ENCODE measurements at places on chromosomes 3 and 15.

DNA sequence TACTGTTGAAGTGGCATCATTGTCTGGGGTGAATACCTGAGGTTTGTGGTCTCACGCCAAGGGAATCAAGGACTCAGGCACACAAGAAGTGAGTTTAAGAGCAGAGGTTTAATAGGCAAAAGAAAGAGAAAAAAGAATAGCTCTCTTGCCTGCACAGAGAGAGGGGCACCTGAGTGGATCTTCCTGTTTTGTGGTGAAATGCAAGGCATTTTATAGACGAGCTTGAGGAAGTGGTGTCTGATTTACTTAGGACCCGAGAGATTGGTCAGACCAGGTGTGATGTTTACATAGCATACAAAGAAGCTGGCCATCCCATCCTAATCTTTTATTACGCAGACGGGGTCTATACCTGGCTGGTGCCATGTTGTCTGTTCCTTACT lies 13.2 kb downstream of the CCR5 start:
- DNase-seq: no peak

DNA sequence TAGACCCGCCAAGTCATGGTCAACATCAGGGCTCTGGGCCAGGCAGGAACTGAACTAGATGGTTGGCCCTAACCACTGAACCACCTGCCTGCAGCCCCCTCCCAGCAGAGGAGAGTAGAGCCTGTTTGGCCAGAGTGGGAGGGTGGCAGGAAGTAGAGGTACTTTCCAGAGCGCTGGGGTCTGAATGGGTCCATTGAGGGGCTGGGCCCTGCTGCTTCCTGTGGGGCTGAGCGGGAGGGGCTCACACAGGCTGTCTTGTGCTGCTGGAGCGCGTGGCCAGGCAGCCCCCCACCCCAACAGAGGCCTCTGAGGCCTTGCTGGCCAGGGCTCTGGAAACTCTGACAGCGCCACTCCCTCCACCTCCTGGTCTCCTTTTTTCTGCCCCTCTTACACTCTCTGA lies 17.4 kb downstream of the CSPG4 start:
- DNase-seq: no peak

DNA sequence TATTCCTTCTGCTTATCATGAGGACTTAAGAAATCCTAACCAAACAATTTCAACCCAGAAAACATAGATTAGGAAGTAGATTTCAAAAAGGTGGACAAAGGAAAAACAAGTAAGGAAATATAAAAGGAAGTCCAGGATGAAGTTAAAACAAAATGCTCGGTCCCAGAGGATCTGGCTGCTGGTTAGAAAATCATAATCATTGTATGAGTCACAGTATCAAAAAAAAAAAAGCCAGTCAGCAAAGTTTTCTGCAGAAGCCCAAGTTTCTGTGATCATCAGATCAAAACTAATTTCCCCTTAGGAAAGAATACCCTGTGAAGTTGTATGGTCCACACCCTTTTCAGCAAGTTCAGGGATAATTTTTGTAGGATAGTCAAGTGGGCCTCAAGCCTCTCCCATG lies 43.0 kb upstream of the LRTM1 start:
- DNase-seq: no peak

- DNase-seq: no peak
Observed at GRCh38 chr3:17749281-17749680, 6.8 kb upstream of the TBC1D5 start.

GRCh38 chr15:83278191-83278590 lies 6.3 kb downstream of the BNC1 start:
- DNase-seq: no peak

GRCh38 chr3:101036213-101036618 lies 43.0 kb upstream of the ABI3BP start:
- no peak for DNase-seq

DNA sequence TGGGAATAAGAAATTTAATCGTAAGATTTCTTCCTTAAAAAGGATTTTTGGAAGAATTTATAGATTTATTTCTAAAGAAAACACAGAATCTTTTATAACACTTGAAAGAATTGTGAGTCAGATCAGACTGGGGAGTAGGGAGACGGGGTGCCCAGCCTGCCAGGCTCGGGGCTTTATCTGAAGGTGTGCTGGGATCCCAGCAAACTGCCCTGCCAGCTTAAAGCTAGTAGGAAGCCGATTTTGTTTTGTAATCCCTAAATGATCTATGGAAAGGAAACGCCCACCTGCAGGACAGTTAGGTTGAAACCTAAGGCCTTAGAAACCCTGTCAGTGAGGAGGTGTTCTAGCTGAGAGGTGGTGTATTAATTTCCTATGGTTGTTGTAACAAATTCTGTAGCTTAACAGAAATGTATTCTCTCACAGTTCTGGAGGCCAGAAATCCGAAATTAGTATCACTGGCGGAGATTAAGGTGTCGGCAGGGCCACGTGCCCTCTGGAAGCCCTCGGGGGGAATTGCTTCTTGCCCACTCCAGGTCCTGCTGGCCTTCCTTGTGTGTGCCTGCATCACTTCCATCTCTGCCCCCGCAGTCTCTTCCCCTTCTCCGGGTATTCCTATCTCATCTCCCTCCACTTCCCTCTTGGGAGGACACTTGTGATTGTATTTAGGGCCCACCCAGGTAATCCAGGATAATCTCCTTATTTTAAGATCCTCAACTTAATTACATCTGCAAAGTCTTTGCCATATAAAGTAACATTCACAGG lies 19.3 kb upstream of the RAB6B start:
- DNase-seq: no peak

GRCh38 chr3:46508850-46509591 lies 11.2 kb downstream of the RTP3 start:
- no peak for DNase-seq

DNA sequence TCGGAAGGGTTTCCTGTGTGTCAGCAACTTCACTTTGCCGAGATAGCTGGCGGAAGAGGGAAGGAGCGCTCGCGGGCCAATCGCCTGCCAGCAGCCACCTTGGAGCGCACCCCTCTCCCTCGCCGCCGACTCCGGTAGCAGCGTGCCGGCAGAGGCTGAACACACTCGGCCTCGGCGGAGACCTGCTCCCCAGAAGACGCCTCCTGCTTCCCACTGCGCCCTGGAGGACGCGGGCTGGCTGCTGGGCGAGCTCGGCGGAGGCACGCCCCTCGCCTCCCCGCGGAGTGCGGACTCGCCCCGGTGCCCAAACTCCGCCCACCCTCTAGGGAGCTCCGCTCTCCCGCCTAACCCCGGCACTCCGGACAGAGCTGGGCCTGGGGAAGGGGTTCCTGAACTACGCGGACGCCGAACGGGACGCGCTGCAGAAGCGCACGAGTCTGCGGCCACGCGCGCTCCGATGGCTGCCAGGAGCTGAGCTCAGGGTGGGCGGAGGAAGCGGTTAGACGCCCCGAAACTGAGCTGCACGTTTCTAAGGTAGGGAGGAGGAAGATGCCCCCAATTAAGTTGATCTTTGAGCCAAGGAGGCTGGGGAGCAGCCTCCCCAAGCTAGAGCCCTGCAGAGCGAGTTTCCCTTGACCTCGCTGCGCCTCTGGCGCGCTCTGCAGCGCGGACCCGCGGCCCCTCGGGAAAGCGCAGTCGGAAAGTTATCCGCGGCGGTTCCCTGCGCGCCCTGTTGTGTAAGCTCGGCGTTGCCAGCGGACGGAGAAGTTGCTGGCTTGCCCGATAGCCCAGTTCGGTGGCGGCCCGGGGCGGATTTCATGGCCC lies at the start of gene P2RY1:
TSS of gene P2RY1 (plus strand) at position 356 of the 825 bp plus-strand sequence. CDS start 652 bp downstream, outside the sequence.
- DNase-seq: no peak

DNA sequence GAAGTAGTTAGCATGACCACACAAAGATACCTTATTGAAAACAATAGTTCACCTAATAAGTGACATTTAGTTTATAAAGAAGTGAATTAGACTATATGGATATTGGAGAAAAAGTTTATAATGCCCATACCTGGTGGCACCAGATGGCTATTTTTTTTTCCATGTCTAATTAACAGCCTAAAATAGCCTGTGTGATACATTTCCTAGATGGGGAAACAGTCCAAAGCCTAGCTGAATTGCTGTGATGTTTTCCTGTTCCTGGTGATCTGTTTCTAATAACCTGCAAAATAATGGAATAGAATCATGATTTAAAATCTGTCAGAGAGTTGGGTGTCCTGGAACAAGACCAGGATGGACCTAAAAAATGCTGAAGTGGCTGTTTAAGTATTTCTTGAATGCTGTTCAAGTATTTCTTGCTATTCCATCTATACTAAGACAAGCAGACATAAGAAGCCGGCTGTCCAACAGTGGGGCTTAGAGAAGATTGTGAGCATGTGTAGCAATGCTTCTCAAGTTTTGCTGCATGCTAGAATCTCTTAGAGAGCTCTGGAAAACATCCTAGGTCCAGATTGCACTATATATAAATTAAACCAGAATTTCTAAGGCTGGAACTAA lies 31.3 kb downstream of the LRRC3B start:
- DNase-seq: no peak

- DNase-seq: peak; percentile 55
Observed at GRCh38 chr3:129534428-129535027, 6.1 kb downstream of the RHO start.

DNA sequence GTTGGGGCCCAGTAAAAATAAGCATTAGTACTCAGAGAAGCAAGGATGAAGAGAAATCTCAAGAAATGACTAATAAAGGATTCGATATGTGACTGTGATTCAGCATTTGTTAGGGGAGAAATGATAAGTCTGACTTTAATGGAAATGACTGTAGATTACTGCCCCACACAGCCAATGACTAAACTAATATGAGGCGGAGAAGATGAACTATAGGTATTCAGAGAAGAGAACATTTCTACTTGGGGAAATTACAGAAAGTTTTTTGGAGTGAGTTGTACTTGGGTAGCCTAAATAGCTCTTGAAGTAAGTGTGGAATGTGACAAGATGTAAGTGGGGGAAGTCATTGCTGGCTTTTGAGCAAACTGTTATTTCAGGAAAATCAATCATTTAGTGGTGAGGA lies 380.0 kb downstream of the PDCD6IP start:
- DNase-seq: no peak

GRCh38 chr3:35936571-35936970 lies 297.2 kb downstream of the ARPP21 start:
- DNase-seq: no peak
